ENCODE measurements at places on chromosomes 16 and 17. TPM values are rescaled to one million over a fixed set of nuclear protein-coding genes. Genes with fewer than 3 reads are reported as not detected.
A peak's percentile ranks its signal among the peaks of the same experiment; 100 is the strongest.

PTGES3L gene
- 88.8 TPM for polyA plus RNA-seq

CD300LG gene
- polyA plus RNA-seq: 2.1 TPM

ZPBP2 gene
- polyA plus RNA-seq: not detected

TBC1D26 gene
- polyA plus RNA-seq: 0.35 TPM

ACSM2A gene
- polyA plus RNA-seq: 0.35 TPM

ABCA9 gene
- polyA plus RNA-seq: 15.6 TPM

CACNG3 gene
- polyA plus RNA-seq: not detected

SYCE1L gene
- 5.1 TPM for polyA plus RNA-seq

PRR35 gene
- 0.14 TPM for polyA plus RNA-seq

CDK3 gene
- 4.6 TPM for polyA plus RNA-seq

NPB gene
- 0.42 TPM for polyA plus RNA-seq

SPNS2 gene
- 7.1 TPM for polyA plus RNA-seq

GRAP gene
- polyA plus RNA-seq: 1.9 TPM

TVP23B gene
- 21.0 TPM for polyA plus RNA-seq

SOST gene
- not detected for polyA plus RNA-seq

GRCh38 chr17:903691-904481, 75.7 kb downstream of the NXN start:
- no peak for DNase-seq

- no peak for DNase-seq
Measured at GRCh38 chr16:79988089-79988488, 387.6 kb upstream of the MAF start.

DNA sequence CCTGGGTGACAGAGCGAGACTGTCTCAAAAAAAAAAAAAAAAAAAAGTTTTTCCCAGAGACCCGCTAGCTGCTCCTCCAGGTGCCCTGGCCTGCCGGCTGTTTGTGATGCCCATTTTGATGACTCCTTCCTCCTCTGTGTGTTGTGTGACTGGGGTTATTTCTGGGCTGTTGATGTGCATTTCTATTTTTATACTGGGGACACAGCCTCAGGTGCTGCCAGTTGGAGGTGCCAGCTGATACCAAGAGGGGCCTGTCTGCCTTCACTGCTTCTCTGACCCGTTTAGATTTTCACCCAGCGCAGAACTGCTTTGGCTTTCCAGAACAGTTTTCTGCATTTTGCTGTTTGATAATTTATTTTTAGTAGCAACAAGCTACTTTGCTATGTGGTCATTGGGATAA, 6.7 kb downstream of the PLA2G15 start:
- no peak for DNase-seq

DNA sequence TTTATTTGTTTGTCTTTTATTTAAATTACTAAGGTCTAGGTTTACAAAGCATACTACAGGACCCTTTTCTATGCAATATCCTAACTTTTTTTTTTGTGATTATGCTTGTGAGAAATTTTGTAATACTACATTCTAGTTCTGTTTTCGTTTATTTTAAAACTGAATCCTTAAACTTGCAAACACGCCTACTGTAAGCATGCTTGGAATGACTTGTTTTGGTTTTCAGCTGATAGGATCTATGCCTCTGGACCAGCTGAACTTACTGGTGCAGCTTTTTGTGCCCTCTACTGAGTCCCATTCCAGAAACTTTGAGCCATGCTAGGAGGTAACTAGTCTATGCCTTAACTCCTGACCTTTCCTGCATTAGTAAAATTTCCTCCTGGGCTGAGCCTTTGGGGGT, 6.0 kb downstream of the PDP2 start:
- DNase-seq: no peak

DNA sequence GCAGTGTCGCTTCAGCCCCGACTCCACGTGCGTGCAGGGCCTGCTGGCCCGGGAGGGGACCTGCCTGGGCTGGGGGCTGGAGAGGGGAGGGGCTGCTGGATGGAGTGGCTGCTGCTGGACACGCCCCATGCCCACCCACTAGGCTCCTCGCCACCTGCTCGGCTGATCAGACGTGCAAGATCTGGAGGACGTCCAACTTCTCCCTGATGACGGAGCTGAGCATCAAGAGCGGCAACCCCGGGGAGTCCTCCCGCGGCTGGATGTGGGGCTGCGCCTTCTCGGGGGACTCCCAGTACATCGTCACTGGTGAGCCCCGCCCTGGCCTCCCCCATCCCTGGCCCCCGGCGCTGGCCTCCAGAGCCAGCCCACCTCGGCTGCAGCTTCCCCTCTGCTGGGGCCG, 2.4 kb downstream of the BRICD5 start:
- DNase-seq: no peak

DNA sequence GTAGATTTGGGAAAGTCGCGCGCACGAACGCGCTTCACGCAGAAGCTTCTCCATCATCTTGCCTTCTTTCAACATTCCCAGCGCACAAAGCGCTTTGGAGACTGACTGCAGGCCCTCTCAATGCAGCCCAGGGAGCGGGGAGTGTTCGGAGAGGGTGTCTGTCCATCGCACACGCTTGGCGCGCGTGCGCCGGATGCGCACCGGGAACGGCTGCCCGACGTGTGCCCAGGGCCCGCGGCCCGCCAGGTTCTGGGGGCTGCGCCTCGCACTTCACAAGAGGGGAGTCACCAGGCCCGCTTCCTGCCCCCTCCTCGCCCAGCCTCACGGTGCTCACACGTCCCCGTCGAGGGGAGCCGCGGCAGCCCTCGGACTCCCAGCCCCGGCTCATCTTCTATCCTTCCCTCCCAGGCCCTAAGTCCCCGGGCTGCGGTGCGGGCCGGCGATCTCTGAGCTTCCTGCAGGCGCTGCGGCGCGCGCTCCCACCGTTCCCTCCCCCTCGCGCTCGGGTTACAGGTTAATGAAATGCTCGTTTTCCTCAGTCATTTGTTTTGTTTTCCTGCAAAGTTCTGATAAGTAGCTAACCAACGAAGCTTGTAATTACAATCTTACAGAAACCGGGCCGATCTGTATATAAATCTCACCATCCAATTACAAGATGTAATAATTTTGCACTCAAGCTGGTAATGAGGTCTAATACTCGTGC, 2.8 kb upstream of the IRX3 start:
- no peak for DNase-seq

GRCh38 chr16:4601036-4601863, 13.4 kb downstream of the UBALD1 start:
- peak; percentile 72 for DNase-seq

- no peak for DNase-seq
Measured at GRCh38 chr16:89460556-89460955, 29.8 kb downstream of the ANKRD11 start.

DNA sequence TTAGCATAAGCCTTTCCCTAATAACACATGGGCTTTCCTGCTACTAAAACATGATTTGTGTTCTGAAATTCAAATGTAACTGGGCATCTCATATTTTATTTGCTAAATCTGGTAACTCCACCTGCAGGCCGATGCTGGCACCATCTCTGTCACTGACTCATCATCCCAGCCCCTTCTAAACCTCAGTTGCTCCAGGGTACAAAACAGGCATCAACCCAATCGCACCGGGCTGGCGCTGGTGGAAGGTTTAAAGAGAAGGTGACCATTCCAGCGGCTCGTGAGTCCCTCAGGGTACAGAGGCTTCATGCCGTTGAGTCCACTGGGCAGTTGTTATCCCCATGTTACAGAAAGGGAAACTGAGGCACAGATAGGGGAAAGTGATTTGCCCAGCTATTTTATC, 27.1 kb downstream of the PPL start:
- DNase-seq: no peak

DNA sequence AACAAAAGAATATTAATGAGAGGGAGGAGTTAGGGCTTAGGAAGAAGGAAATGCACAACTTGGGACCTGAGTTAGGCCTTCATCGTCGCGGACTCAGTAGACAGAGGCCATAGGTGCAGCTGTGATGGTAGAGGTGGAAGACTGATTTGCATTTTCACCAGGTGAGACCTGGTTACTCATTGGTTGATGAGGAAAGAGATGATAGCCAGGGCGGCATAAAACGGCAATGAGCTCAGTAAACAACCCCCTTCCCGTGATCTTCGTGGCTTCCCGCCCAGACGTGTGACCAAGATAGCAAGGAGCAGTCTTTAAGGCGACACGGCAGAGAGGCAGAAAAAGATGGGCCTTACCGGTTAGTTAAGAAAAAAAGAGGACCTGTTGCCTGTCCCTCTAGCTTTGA, at the start of gene TMC5:
Gene TMC5, plus strand, starts transcription at position 244 of the 400 bp plus-strand sequence. CDS start 22,156 bp downstream, outside the sequence.
- no peak for DNase-seq

DNA sequence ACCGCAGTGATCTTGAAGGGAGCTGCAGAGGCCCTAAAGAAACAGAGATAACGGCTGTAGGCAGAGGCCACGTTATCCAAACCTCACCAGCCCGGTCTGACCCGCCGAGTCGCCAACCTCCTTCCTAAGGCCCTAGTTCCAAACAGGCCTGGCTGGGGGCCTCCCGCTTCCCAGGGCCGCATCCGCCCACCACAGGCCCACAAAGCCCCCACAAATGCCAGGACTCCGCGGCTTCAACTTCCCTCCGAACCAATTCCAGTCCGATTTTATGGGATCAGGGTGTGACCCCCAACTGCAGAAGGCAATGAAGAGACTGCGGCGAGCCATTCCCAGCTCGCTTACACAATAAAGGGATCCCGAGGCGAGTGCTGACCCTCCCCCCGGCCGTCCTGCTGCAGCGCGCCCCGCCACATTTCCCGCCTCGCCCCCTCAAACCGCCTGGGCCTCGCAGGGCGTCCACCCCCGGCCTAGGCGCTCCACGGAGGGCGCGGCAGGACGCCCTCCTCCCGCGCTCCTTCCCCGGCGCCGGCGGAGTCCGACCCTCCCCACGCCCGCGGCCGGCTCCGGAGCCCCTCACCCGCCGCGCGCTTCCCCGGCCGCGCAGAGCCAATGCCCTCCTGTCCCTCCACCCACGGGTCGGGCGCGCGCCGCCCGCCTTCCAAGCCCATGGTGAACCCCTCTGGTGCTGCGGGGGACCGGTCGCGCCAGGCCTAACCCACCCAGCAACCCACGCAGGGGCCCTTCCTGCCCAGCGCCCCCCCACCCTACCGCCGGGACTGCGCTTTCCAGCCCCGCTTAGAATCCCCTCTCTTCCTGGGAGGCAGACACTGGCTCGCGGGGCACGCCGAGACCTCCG, 926 bp downstream of the MYH10 start:
- no peak for DNase-seq

GRCh38 chr16:4882000-4882632, 34.8 kb downstream of the UBN1 start:
- no peak for DNase-seq

- no peak for DNase-seq
Measured at GRCh38 chr16:25177512-25177830, 39.3 kb upstream of the AQP8 start.

- DNase-seq: no peak
Measured at GRCh38 chr16:27123795-27124409, 57.2 kb downstream of the C16orf82 start.

GRCh38 chr17:83110735-83111134, 31.3 kb downstream of the METRNL start:
- no peak for DNase-seq

DNA sequence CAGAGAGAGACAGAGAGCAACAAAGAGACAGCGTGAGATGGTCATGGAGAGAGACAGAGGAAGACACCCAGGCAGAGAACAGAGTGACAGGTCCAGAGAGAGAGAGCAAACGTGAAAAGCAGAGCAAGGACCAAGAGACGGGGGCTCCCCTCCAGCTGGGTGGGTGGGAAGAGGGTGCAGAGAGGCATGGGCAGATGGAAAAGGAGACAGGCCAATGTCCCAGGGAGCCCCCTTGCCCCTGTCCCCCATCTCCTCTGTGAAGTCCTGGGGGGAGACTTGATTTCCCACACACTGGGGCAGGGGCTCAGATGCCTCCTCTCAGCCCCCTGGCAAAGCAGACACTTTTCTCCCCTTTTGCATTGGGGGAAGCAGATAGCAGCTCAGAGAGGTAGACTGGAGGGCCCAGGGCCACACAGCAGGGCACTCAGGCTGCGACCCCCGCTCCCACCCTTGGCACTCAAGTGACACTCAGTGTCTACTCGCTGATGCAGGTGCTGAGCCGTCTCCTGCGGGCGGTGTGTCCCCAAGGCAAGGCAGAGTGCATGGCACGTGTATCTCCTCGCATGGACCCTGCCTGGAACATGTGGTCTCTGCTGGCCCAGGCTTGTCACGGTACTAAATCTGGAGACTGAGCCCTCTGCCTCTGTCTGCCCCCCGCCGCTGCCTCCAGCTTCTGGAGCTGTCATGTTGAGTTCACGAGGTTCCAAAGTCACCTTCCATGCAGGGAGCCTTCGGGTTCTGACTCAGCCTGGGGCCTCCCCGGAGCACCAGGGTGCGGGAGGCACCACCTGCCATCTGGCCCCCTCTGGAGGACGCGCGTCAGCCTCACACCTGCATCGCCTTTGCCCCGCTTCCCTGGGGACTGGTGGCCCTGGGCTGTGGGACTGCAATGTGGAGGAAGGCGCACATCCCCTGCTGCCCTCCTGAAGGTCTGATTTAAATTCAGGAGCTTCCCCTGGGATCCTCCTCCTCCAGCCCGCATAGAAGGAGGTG, 215.9 kb upstream of the GSE1 start:
- no peak for DNase-seq

- no peak for DNase-seq
Measured at GRCh38 chr17:29154516-29155226, 25.5 kb downstream of the MYO18A start.

DNA sequence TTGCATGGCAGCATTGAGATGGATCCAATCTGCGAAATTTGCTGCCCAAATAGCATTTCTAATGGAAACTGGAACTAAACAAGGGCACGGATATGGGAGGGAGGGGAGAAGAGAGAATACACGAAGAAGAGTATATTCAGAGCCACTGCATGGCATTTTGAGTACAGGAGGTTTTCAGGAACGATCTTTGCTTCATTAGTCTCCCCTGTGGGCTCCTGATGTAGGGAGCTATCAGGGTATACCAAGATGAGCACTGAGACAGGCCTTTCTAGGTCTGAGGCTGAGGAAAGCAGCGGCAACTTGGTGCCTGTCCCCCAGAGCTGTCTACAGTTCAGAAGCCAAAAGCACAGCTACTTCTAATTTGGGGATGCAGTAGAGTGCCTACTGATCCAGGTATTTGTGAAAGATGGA, 257.7 kb upstream of the PMFBP1 start:
- DNase-seq: no peak

DNA sequence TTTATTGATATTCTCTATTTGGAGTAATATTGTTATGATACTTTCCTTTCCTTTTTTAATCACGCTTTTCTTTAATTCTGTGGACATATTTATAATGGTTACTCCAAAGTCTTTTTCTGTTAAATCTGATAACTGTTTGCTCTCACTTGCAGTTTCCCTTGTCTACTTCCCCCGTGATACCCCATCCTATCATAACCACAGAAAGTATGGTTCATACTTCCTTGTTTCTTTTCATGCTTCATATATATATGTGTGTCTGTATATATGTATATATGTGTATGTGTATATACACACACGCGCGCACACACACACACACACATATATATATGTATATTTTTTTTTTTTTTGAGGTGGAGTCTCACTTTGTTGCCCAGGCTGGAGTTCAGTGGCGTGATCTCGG, 23.5 kb downstream of the SPECC1 start:
- DNase-seq: no peak

All from forelimb muscle (tissue), 1 donor.